Activated T-cell treated with anti-CD3 and anti-CD28 coated beads for 1 hour (primary cell): ENCODE measurements at places on chromosomes 11 and 22.
A peak's percentile ranks its signal among the peaks of the same experiment; 100 is the strongest.

GRCh38 chr22:22893891-22894739 is 6.5 kb downstream of the IGLL5 start:
- DNase-seq: no peak

DNA sequence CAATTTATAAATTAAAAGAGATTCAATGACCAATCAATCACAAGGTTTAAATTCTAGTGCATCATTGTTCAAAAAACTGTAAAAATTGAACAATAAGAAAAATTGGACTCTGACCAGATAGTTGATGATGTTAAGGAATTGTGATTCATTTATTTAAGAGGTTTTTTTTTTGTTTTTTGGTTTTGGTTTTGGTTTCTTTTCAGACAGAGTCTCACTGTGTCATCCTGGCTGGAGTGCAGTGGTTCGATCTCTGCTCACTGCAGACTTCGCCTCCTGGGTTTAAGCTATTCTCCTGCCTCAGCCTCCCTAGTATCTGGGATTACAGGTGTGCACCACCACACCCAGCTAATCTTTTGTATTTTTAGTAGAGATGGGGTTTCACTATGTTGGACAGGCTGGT is 17.1 kb upstream of the EIF3M start:
- DNase-seq: no peak

- DNase-seq: no peak
These were observed 1.6 kb downstream of the KIAA0930 start for GRCh38 chr22:45238957-45239680.

DNA sequence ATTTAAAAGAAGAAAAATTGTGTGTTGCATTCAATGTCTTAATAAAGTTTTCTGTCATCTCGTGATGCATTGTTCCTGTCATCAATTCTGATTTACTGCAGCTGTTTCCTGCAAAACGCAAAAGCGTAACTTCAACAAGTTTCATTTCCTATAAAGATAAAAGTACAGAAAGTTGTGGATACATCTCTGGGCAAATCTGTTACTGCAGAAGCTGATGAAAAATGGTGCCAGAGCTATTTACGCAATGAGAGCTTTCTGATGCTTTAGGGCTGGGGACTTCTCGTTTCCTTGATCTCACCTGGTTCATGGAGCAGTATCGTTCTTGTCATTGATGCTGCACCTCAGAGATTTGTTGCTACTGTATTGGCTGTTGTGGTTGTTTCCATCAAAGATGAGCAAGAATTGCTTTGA is 15.5 kb upstream of the MS4A12 start:
- DNase-seq: no peak

DNA sequence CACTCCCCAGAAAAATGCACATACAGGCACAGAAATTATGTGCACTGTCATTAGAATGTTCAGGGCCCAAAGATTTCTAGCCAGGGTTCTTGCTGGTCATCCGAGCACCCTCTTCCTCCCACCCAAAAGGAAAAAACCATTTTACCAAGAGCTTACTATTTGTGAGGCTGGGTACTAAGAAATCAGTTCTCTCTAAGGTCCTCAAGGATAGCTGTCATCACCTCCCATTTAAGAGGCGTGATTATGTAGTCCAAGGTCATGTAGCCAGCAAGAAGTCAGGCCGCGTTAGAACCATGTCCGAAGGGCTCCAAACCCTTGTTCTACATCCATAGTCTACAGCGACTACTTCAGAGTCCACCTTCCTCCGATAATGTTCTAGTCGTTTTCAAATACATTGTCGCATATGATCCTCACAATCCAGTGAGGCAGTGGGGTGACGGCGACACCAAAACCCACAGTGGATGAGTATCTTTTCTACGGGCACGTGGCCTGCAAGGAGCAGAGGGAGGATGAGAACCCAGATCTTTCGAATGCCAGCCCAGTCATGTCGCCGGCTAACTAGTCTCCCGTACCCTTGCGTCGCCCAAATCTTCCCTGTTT is 634 bp downstream of the TIMM8B start:
- no peak for DNase-seq

GRCh38 chr11:35089666-35090065 is 49.3 kb upstream of the CD44 start:
- no peak for DNase-seq

DNA sequence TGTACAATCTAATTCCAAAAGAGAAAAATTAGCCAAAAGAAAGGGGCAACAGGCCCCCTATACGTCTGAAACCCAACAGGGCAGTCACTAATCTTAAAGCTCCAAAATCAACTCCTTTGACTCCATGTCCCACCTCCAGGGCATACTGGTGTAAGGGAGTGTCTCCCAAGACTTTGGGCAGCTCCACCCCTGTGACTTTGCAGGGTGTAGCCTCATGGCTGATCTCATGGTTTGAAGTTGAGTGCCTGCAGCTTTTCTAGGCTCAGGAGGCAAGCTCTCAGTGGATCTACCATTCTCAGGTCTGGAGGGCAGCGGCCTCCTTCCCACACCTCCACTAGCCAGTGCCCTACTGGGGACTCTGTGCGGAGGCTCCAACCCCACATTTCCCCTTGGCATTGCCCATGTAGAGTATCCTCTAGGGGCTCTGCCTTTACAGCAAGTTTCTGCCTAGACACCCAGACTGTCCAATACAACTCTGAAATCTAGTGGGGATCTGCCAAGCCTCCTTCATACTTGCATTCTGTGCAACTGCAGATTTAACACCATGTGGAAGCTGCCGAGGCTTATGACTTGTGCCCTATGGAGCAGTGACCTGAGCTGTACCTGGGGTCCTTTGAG is 94.5 kb downstream of the TRIM29 start:
- DNase-seq: no peak

GRCh38 chr22:39994566-39995392 is at the start of gene FAM83F:
FAM83F (plus strand) TSS chr22:39994954; CDS start chr22:39995043, 89 bp downstream.
- peak; percentile 16 for DNase-seq

- no peak for DNase-seq
These were observed 60.5 kb downstream of the ADAMTS15 start for GRCh38 chr11:130508913-130509312.

DNA sequence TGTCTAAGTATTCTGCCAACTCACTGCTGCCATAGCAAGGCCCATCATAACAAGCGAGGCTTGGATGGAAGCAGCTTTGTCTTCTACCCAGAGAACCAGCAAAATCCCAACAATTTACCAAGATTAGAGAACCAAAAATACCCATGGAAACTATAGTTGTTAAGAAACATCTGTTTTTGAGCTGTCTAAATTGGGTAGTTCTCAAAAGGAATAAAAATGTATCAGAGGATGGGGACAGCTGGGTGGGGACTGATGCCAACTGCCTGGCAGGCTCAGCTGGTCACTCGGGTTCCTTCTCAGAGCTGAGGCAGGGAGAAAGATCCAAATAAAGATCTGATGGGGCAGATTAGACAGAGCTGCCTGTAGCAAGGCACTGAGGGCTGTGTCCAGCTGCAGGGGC is 85.9 kb upstream of the GRK3 start:
- DNase-seq: no peak

- no peak for DNase-seq
These were observed 5.7 kb upstream of the DGAT2 start for GRCh38 chr11:75762885-75763284.

DNA sequence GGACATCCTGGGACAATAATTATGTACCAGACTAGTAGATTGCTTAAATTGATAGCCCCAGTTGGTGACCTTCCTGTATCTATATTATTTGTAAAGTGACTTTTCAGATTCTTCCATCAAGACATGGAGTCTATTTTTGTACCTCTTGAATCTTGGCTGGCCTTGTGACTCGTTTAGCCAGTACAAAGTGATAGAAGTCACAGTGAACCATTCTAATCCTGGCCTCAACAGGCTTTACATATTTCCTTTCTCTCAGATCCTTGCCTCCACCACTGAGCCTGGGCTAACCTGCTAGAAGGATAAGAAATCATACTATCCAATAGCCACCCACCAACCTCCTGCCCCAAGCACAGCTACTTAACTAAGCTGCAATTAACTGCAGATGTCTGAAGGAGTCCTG is 37.5 kb upstream of the SLC6A5 start:
- no peak for DNase-seq

- DNase-seq: no peak
These were observed 26.6 kb upstream of the CRTAM start for GRCh38 chr11:122811721-122812120.

GRCh38 chr22:30289141-30289979 is at the start of gene CASTOR1:
CASTOR1 (minus strand) TSS chr22:30289505; CDS start chr22:30289497, 8 bp downstream.
- peak; percentile 84 for DNase-seq

DNA sequence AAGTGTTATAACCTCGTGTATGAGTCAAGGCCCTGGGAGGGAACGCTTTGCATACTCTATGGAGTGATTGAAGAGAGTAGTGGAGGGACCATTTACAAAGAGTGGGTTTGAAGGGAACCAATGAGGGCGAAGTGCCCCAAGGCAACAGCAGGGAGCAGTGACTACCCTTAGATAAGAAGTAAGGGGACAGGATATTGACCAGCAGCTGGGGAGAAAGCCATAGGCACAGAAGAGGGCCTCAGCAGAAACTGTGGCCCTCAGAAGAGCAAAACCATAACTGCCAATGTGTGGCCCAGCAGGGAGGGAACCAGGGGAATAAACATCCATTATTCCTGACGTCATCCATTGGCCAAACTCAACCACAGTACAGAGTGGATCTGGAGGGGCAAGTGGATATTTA is 24.7 kb downstream of the PARVA start:
- DNase-seq: no peak

DNA sequence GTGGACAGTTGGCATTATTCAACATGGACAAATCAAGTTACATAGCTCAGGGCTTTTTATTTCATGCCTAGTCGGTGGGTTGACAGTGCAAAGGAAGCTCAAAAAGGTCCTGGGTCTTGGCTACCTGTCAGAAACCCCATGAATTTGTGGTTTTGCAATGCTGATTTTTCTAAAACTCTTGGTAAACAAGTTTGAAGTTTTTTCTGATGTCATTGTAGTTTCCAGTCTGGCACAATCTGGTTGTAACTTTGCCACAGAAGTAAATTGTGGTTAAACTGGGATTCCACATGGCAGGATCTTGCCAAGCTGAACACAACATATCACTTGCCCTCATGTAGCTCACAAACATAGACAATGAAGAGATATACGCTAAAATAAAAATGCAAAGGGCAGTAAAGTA is 100.8 kb downstream of the EHF start:
- DNase-seq: no peak

DNA sequence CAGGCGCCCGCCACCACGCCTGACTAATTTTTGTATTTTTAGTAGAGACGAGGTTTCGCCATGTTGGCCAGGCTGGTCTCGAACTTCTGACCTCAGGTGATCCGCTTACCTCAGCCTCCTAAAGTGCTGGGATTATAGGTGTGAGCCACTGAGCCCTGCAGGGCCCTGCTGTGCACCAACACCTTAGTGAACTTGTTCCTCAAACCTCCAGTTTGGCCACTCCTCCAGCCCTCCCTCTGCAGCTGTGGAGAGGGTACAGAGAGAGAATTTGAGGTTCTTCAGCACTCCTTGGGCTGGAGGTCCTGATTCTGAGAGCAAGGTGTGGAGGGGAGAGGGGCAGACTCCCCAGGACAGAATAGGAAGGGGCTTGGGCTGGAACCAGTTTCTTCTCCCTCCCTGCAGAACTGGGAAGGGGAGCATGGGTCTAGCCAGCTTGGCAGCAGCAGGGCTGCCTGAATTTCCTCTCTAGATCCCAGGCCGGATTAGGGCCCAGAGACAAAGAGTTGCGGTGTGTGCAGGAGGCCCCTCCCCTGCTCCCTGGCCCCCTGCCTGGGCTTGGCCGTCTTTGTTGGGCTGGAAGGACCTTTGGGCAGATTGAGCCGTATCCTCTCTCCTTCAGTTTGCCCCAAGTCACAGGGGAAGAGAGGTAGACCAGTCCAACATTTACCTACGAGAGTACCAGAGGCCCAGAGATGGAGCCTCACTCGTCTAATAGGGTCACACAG is 2.3 kb upstream of the PEX16 start:
- no peak for DNase-seq

DNA sequence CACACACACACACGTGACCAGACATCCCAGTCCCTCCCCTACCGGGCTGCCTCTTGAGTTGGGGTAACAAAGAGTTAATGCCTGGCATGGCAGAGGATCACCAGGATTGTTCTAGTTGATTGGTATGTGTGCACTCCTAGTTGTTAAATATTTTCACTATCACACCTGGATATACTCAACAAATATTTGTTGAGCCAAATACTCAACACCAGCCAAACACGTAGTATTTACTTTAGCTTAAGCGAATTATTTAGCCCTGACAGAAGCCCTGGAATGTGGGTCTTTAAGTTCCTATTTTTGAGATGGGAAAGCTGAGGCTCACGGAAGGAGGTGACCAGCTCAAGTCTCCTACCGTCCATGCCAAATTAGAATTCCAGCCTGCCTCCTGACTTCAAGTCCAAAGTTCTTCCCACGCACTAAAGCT is 10.5 kb downstream of the CD3E start:
- no peak for DNase-seq

DNA sequence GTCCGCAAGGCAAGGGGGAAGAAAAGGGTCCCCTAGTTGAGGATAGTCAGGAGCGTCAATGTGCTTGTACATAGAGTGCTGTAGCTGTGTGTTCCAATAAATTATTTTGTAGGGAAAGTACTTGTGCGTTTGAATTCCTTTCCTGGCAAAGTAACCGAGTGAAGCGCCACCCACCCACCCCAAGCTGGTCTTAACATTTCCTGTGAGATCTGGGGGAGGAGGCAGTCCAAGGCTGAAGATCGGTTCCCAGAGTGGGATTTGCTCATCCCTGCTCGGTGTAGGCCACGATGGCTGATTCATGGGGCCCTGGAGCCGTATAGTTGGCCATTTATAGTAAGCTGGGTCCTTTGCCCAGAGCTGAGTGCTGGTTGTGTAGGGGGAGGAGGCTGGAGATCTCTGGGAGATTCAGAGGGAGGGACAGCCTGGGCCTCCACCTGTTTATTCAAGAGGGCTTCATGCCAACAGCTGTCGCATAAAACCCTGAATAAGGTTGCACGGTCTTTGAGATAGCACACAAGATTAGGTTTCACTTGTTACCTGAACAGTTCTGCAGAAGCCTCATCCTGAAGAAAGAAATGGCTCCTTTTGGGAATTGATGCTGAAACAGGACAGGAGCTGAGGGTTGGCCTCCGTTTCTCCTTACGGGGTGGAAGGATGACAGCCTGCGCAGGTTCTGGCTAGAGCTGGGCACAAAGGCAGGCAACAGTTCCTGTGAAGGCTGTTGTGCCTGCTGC is 2.4 kb downstream of the ATF4 start:
- DNase-seq: no peak

DNA sequence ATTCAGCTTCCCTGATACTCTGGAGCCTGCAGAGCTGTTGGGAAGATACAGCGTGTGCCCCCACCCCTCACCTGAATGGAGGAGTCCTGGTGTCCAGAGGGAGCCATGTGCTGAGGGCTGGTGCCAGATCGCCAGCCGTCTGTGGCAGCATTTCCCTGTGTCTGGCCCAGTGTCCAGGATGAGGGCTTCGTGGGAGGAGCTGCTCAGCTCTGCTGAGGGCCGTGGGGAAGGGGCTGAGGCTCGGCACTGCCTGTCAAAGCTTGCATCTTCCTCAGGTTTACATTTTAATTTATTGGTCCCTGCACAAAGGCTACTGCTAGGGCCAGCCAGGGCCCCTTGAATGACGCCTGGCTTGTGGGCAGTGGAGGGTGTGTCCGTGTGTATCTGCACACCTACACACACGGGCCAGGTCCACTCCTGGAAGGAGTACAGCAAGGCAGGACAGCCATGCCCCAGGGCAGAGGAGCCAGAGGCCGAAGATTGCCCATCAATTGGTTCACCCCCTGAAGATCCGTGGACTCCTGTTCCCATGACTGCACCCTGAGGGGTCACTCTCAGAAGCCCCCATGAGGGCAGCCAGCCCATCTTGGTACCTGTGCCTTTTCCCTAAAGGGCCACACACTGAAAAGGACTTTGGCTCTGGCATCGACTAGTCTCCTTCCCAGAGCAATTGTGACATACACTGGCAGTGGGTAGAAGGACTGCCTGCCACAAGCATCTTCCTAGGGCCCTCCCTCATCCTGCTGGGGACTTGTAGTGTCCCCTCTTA is 107.7 kb upstream of the PARVA start:
- no peak for DNase-seq

GRCh38 chr11:61887839-61888494 is 3.4 kb downstream of the FADS3 start:
- no peak for DNase-seq
